ENCODE measurements at places on chromosomes 11 and 22.

- DNase-seq: no peak
Measured at GRCh38 chr22:22103078-22103875, 120.7 kb upstream of the TOP3B start.

- no peak for DNase-seq
Measured at GRCh38 chr22:47289336-47289985, 527.0 kb downstream of the TBC1D22A start.

GRCh38 chr11:103648054-103648453 is 388.4 kb upstream of the DDI1 start:
- no peak for DNase-seq

- no peak for DNase-seq
Measured at GRCh38 chr11:120224361-120224760, 13.5 kb downstream of the OAF start.

- DNase-seq: no peak
Measured at GRCh38 chr11:64034411-64034811, 1.3 kb upstream of the FLRT1 start.

- DNase-seq: no peak
Measured at GRCh38 chr11:116312570-116313391, 460.0 kb downstream of the BUD13 start.

GRCh38 chr11:73137944-73138274 is 4.2 kb downstream of the FCHSD2 start:
- no peak for DNase-seq

DNA sequence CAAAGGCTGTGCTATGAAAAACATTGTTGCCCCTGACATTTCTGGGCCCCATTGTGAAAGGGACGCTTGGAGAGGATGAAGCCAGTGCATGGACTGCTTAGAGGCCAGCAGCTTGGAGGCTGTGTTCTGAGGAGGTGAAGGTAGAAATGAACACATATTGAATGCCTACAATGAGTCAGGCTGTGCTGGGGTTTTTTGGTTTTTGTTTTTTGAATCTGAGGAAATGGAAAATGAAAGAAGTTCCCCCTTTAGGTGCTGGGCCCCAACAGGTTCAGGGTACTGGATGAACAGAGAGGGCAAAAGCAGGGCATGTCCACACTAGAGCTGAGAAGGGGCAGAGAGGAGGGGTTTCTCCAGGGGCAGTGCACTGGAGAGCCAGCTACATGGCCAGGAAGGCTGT is 166.1 kb upstream of the API5 start:
- DNase-seq: no peak

- DNase-seq: no peak
Measured at GRCh38 chr11:119975561-119976152, 162.3 kb downstream of the TRIM29 start.

DNA sequence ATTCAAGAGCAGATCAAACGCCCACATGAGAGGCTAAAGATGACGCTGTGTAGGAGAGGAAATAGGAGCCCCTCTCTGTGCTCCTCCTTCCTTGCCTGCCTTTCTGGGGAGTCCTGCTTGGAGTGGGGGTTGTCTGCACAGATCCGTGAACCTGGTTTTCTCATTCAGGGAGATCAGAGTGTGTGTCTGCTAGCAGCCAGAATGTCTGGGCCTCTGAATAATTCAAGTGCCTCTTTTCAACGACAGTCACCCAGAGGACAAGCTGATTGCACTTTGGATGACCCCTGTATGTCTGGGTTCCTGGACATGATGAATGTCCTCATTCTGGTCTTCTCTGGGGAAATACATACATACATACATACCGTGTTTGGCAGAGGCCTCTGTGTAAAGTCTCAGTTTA is 592.5 kb upstream of the B3GAT1 start:
- DNase-seq: no peak

DNA sequence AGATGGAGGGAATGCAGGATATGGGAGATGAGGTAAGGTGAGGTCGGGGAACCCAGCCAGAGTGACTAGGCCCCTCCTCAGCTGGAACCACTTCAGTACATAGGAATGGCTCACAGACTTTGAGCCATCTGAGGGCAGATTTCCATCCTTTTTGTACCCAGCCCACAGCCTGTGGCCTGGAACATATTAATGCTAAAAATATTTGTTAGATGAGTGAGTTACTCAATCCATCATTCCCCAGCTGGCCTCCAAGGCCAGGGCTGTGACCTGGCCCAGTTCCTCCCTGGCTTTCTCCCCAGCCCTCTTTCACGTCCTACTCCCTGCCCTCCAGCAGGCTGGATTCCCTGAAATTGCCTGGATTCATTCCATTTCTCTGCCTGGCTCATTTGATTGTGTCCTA is 57.2 kb upstream of the PRDM11 start:
- DNase-seq: no peak

DNA sequence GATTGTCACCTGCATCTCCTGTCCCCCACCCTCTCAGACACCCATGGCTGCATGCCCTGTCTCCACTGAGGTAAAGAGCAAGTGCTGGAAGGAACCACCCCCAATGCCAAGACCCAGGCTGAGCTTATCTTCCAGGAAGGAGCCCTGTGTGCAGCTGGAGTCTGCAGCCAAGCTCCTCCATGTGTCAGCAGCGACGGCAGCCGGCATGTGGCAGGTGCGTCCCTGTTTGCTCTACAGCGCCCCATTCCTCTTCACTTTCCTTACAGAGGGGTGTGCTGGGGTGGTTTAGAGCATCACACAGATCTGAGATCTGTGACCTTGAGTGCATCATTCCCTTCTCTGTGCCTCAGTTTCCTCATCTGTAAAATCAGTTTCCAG is 7.7 kb upstream of the MN1 start:
- DNase-seq: no peak

GRCh38 chr22:24801901-24802465 is 4.0 kb upstream of the SGSM1 start:
- DNase-seq: no peak

GRCh38 chr11:49208006-49208721 is at the start of gene FOLH1:
Gene FOLH1, minus strand, starts transcription at chr11:49208602. Its CDS starts 193 bp downstream, at chr11:49208409.
- no peak for DNase-seq

DNA sequence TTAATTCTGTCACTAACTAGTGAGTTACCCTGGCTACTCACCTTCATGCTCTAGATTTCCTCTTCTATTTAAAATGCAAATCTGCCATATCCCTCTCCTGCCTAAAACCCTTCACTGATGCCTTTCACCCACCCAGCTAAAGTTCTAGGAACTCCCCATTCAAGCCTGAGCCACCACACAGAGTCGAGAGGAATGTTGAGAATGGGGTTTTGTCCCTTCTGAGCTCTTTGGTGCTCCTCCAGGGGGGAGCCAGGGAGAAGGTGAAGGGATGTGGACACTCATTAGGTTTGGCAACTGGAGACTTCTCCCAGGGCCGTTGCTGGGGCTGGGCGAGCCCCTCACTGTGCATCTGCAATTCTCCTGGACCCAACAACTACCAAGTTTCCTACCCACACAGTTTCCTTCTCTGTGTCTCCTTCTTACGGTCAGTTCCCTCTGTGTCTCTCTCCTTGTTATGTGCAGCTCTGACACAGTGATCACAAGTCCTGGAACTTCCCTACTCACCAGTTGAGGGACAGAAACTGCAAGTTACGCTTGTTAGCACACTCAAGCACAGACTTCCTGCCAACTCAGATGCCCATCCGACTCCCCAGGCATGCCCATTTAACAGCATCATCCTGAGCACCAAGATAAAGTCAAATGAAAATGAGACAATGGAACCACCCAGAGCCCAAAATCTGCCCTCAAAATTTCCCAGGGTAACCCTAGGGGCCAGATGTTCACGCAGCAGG is 6.5 kb upstream of the IL10RA start:
- no peak for DNase-seq

GRCh38 chr11:26621132-26621531 is 49.1 kb upstream of the MUC15 start:
- DNase-seq: no peak

DNA sequence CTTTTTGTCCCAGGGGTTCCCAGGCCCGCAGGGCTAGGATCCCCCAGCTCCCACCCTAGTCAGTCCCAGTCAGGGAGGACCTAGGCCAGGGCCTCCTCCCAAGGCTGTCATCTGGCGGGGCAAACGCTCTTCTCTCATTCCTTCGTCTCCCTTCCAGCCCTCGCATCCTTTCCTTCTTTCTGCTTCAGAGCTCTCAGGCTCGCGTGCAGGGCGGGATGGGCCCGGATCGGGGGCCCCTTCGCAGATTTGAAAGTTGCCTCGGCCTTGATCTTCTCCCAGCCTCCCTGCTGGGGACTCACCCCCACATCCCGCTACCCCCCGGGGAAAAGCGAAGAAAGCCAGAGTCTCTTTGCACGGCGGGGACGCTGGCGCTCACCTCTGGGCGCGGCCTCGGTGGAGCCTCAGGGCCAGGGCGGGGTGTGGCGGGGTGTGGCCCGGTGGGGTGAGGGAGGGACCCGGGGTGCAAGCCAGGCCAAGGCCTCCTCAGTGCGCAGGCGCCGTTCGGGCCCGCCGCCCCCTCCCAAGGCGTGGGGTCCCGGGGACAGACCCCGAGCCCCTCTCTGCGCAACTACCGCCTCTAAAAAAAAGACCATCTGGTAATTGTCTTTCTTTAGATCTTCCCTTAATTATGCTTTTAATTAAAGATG is 14.8 kb upstream of the PAX6 start:
- no peak for DNase-seq

GRCh38 chr11:19846654-19847305 is 134.1 kb downstream of the NAV2 start:
- no peak for DNase-seq

DNA sequence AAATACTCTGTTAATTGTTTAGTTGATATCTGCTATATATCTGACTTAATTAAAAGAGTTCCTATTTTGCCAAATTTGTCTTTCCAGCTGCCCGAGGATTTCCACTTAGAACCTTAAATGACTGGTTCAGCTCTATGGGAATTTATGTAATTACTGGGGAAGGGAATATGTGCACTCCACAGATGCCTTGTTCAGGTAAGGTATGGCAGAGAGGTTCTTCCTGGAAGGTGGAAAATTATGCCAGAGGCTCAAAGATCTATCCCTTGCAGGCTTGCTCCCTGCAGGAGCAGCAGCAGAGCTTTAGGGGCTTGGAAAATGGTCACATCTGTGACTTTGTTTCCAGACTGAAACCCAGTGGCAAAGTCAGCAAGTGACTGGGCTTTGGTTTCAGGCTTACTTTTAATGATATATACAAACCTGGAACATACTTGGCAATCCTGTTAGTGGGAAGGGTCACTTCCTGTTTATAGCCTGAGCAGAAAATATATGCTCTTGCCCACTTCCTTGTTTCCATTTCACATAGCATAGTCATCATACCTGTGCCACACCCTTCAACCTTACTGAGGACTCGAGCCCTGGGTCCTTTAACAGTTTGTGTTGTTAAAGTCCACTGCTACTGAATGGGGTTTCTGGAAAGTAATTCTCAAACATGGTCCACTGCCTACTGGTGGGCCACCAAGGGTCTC is 23.7 kb downstream of the WBP2NL start:
- DNase-seq: no peak

DNA sequence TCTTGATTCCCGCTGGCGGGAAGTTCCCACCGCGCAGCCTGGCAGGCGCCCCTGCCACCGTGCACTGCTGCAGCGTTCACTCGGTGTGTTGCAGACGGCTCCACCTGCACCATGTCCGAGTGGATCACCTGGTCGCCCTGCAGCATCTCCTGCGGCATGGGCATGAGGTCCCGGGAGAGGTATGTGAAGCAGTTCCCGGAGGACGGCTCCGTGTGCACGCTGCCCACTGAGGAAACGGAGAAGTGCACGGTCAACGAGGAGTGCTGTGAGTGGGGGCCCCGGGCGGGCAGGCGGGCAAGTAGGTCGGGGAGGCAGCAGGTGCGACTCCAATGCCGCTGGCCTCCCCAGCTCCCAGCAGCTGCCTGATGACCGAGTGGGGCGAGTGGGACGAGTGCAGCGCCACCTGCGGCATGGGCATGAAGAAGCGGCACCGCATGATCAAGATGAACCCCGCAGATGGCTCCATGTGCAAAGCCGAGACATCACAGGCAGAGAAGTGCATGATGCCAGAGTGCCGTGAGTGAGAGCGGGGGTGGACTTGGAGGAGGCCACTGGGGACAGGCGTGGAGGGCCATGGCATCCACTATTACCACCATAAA is 99.7 kb downstream of the RRAS2 start:
- DNase-seq: no peak

DNA sequence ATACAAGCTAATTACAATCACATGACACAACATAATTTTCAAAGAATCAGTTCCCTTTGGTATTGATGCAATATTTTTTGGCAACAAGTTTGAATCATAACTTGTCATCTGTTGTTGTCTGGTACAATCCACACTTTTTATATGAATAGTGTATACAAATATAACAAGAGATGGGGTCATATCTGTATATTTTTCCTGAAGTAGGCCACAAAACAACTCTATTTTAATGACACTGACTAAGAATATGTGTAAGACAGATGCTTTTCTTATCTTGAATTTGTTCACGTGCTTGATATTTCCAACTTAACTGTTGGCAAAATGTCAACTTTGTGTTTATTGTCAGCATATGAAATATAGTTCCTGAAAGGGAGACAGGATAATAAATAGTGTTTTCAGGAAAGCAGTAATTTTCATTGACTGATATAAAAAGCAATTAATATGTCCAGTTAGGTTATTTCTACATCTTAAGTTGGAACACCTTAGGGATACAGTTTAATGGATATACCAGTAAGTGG is 27.9 kb downstream of the NOX4 start:
- no peak for DNase-seq

DNA sequence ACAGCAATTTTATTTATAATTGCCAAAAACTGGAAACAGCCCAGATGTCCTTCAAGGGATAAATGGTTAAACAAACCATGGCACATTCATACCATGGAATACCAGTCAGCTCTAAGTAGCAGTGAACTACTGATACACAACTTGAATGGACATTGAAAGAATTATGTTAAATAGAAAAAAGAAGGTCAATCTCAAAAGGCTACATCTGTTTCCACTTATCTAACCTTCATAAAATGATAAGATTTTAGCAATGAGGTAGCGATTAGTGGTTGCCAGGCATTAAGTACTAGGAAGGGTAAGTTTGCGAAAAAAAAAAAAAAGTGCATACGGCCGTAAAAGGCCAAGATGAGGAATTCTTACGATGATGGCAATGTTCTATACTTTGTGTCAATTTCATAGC is 738.7 kb upstream of the ANO3 start:
- no peak for DNase-seq

DNA sequence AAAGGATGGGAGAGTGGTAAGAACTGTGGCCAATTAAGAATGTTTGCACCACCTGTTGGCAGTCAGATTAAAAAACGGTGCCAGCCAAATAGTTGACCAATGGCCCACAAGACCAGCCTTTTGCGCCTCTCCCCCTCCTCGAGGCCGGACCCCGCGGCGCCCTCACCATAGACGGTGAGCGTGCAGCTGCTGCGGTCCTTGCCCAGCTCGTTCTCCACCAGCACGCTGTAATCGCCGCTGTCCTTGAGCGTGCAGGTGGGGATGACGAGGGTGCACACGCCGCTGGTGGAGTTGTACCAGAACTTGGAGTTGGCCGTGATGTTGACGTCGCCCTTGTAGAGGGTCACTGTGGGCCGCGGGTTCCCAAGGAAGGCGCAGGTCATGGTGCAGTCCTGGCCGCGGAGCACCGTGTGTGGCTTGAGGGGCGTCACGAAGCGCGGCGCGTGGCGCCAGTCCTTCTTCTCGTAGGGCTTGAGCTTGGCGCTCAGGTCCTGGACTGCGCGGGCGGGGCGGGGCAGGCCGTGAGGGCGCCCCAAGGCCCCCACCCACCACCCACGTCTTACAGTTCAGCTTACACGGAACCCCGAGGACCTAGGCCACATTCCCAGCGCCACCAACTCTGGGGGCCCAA is 7.2 kb downstream of the TMEM86A start:
- no peak for DNase-seq

Data from activated effector memory CD4-positive, alpha-beta T cell treated with Interleukin-2 at 50 U/mL for 16 hours (primary cell).